ENCODE measurements at places on chromosomes 12 and 14. TPM values are rescaled to one million over a fixed set of nuclear protein-coding genes. Genes with fewer than 3 reads are reported as not detected.

DNA sequence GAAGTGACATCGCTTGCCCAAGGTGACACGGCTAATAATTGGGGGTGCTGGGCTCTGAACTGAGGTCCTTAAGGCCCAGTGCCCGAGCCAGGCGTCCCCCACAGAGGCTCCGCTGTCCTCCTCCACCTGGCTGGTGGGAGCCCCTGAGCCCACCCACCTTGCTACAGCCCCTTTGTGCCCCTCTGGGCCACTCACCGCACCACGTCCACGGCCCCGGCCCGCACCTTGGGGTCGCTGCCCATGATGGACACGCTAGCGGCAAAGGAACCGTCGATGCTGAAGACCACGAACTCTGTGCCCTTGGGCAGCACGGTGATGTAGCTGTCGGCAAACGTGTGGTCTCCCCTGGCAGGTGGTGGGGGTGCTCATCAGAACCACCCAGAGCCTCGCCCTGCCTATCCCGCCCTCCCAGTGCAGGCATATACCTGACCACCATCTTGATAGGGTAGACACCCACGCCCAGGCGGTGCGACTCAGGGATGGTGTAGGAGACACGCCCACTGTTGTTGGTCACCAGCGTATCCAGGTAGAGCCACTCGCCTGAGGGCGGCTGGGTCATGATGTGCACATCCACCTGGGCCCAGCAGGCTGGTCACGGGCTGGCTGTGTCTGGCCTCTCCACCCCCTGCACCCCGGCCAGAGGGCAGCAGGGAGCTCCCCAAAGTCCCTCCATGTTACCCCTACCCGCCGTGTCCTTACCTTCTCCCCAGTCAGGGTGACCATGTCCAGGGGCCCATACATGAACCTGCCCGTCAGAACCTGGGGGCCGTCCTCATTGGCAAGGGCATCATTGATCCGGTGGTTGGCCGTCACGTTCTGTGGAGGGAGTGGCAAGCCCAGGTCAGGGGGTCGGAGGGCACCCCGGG is 6.8 kb downstream of the ARL6IP4 start:
- no peak for DNase-seq

- DNase-seq: no peak
Measured at GRCh38 chr12:5497329-5498053, 65.6 kb downstream of the NTF3 start.

GRCh38 chr14:103014466-103015228 is 42.7 kb downstream of the CDC42BPB start:
- peak; percentile 60 for DNase-seq

GRCh38 chr12:3432868-3433267 is 58.1 kb upstream of the PRMT8 start:
- no peak for DNase-seq

GRCh38 chr14:94780536-94781399 is 10.9 kb upstream of the GSC start:
- no peak for DNase-seq

GRCh38 chr14:56752428-56752827 is 57.9 kb downstream of the OTX2 start:
- no peak for DNase-seq

GRCh38 chr14:51535443-51536044 is 116.2 kb upstream of the FRMD6 start:
- no peak for DNase-seq

DNA sequence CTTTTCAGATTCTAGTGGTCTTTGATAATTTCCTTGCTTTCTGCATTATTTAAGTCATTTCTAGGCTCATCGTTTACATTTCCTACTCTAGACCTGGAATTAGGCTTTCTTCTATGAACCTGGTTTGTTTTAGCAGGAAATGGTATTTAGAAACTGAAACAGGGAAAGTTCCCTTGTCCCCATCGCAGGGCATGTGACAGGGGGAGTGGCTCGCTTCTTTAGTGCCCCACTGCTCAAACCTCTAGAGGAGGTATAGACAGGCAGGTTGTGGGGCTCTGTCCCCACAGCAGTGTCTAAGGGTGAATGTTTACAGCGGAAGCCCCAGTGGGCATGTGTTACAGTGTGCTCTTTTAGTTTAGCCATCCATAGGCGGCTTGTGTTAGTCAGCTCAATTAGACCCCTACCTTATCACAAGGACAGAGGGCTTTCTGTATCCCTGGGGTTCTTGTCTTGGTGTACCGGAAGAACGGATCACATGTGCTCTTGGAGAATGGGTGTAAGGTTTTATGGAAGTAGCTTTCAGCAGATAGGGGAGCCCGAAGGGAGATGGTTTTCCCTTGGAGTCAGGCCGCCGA is 25.0 kb downstream of the IFT81 start:
- no peak for DNase-seq

GRCh38 chr12:38875586-38876228 is 29.7 kb downstream of the CPNE8 start:
- no peak for DNase-seq

- DNase-seq: no peak
Measured at GRCh38 chr12:88860851-88861250, 280.6 kb upstream of the KITLG start.

DNA sequence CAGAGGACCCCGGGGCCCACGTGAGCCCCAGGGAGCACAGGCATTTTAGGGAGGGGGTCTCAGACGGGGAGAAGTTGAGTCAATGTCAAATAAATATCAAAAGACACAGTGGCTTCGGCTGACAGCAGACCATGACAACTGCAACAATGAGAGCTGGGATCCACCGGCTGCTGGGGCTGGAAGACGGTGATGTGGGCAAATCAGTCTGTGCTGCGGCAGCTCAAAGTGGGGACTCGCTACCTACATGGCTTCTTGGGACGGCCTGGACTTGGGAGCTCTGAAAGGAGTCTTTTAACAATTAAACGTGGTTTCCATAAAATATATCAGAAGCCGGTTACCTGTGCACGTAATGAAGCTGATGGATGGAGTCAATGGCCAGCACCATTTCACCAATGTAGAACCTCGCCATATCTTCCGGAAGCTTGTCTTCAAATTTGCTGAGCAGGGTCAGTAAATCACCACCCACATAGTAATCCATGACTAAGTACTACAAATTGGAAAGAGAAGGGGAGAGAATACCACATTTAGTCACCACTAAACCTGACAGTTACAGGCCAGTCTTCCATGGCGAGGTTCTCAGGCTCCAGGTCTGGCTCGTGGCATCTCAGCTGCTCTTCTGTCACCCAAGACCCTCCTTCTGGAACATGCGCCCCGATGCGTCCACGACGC is 58.0 kb downstream of the CDC42BPB start:
- DNase-seq: no peak

GRCh38 chr12:54425702-54426101 is 6.6 kb upstream of the ITGA5 start:
- DNase-seq: no peak

GRCh38 chr12:14010989-14011388 is 29.6 kb upstream of the GRIN2B start:
- no peak for DNase-seq

DNA sequence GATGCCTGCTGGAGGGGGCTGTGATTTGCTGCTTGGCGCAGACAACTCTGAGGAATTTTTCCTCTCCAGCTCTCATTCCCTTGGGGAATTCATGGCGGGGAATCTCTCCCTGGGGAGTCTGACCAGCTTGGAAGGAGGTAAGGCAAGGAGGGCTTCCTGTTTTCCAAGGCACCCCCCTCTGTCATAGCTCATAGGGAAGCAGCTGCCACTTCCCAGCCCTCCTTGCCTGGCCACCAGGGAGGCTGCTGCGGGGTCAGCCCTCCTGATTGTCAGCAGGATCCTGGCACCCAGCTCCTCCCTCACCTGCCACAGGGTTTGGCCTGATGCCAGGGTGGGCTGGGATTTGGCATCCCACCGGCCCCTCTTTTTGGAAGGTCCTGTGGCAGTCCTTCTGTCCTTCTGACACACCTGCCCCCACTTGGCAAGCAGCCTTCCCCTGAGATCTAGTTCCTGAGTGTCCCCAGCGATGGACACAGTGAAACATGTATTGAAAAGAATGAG is 74.9 kb downstream of the TSPAN9 start:
- peak; percentile 74 for DNase-seq

DNA sequence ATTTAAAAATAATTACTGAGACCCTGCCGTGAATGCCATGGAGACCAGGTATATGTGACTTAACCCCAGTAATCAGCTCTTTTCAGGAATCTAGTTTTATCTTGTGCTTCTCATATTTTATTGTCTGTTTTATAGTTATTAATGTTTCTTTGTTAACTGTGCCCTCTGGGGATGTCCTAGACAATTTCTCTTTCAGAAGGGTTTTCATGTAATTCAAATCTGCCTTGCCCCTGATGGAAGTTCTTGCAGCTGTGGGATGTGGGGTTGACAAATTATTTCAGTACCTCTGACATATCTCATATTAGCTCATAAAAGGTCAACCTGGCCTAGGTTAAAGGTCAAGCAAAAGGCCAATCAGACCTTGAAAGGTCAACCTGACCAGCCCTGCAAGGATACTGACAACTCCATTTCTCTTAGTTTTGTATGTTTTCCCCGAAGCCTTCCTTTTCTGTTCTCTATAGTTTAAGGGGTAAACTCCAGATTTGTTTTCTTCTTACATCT is 182.3 kb downstream of the SLC41A2 start:
- DNase-seq: no peak

DNA sequence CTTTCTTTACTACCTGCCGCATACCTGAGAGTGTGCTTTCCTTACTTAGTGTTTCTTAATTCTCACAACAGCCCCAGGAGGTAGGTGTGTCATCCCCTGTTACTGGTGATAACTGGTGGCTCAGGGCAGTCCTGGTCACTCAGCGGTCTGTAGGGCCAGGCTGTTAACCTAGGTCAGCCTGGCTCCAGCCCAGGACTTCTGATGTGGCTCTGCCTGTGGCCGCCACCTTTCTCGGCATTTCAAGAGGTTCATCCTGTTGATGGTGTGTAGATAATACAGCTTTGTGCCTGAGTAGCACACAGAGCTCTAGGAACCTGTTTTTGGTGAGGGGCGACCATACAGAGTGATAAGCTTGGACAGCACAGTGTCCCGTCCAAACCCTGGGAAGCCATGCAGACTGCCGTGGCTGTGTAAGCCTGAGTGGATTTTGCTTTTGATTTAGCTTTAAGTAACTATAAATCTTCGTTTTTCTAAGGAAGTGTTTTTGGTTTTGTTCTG is 11.9 kb upstream of the DNAH10 start:
- no peak for DNase-seq

DNA sequence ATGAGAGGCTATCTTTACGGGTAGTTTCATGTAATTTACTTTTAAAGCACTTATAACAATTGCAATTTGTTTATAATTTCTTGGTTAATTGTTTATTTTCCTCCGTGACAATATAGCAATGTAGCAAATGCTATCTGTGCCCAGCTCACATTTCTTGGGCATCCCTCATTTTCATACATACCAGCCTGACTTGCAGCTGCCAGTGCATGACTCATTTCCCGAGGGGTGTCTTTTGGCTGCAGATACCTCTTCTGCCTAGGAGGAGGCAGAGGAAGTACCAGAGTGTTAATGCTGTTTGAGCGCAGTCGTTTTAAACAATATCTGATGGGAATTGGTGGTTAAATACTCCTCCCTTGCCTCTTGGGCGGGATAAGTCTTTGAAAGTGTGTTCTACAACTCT is 104.2 kb upstream of the ABCD2 start:
- no peak for DNase-seq

- no peak for DNase-seq
Measured at GRCh38 chr12:109589691-109590245, 16.2 kb downstream of the MVK start.

Gene OVCH1
- not detected for total RNA-seq

Gene LMNTD1
- not detected for total RNA-seq

Gene SDR9C7
- total RNA-seq: 0.14 TPM

Gene PSMB11
- total RNA-seq: 0.12 TPM

Gene PPM1H
- total RNA-seq: 2.9 TPM

Gene KRT80
- not detected for total RNA-seq

Gene TCL1B
- total RNA-seq: not detected

Gene SLC48A1
- total RNA-seq: 26.2 TPM

Gene SLC22A17
- 66.6 TPM for total RNA-seq

Gene SIRT4
- total RNA-seq: 7.4 TPM

Gene FAM186B
- 1.6 TPM for total RNA-seq

Gene CPNE6
- 0.12 TPM for total RNA-seq

Gene RPS6KL1
- 7.6 TPM for total RNA-seq

Gene PPP4R4
- total RNA-seq: 0.78 TPM

Data from cardiac muscle cell (in vitro differentiated cells and primary cell).